ENCODE measurements at places on chromosomes 7 and 10.

DNA sequence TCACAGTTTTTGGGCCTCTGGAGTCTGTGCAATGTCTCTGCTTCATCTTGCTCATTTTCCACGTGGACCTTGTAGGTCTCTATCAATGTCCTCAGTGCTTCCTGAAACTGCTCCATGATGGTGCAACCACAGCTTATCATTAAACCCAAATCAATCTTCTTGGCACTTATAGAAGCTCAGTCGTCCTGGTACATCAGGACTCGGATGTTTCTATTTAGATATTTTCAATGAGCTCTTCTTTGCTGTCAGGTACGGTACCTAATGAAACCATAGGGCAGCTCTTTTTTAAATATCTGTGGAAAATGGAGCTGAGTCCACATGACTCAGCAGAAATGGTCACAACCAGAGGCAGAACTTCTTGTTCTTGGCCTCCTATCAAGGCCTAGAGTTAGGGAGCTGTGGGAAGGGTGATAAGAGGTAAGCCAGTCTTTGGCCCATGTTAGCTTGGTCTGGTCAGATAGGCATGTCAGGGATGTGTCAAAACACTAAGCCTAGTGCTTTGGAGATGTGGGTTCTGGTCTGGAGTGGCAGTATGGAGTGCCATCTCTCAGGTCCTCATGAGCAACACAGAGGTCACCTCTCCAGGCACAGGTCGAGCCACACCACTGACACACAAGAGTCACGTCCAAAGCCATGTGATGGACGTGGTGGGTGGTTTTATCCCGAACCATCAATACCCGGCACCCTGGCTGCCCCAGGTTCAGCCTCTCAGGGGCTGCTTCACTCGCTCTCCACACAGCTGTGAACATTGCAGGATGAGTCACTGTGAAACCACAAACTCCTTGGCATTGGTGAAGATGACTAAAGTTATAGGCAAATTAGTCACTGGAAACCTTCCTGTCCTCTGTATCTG lies 87.0 kb downstream of the TBXAS1 start:
- peak; percentile 49 for DNase-seq

DNA sequence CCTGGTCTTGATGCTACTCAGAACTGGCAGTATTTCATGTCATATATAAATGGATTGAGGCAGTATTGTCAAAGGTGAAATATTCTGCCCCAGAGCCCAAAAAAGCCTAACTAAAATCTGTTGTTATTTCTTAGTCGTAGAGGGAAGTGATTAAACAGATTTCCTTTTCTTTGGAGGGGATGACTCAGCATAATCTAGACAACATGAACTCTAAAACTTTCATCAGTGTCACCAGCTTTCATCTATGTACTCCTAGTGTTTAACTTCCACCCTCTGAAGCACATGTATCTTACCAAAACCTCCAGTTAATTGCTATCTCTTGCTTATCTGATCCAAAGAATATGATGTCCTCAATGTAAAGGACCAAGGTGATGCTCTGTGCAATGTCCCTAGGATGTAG lies 97.1 kb upstream of the ARID5B start:
- no peak for DNase-seq

- DNase-seq: no peak
Observed at GRCh38 chr7:4745971-4746919, 29.2 kb upstream of the AP5Z1 start.

GRCh38 chr10:80769700-80770160 lies 232.0 kb downstream of the SH2D4B start:
- no peak for DNase-seq

DNA sequence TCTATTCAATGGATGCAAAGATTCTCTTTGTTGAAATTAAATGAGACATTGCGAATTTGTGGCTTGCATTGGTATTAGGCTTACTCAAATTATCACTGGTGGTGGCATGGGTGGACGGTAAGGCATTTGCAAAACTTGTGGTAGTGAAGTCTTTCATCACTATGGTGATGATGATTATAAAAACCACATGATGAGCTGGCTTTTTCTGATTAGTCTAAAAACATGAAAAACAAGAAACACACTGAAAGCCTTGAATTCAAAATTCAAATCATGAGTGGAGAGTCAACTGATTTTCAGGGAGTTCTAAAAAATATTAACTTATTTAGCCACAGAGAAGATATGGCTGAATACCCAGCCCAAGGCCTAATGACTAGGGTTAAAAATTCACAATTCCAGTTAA lies 99.8 kb upstream of the HGF start:
- no peak for DNase-seq

DNA sequence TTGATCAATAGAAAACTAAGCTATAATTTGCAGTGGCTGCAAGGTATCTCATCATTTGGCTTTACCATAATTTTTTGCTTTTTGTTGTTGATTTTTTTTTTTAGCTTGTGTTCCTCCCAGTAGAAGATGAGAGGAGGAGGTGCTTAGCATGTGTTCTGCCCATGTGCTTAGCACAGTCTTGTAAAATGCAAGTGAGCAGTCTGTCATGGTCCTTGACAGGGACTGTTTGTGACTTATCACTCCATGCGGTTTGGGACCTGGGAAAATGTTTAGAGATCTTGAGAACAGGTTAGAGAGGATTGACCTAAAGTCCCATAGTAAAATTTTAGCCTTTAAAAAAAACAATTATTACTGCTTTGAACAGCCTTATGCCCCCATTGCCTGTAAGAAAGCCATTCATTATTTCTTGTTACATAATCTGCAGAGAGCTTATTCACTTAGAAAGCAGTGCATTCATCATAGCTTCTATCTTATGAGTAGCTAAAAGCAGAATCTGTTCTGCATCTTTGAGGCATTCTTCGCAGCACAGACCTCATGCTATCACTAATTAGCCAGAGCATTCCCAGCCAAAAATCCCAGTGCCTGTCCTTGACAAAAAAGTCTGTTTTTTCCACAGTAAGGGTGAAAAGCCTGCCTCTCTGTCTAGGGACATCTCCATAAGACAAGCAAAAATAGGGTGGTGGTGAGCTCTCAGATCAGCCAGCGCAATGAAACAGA lies 748.7 kb upstream of the GALNT17 start:
- no peak for DNase-seq
